ENCODE measurements at places on chromosomes 1 and 21.

GRCh38 chr1:116514708-116515525 is 55.9 kb downstream of the CD58 start:
- no peaks in the 10 kb centered on the region for H3K27me3 ChIP-seq
- H3K4me3 ChIP-seq, result no peak overlapping the region
- H3K36me3 ChIP-seq, result no peaks in the 10 kb centered on the region
- DNase-seq, result no peak
- H3K27ac ChIP-seq, result peak overlapping the region; percentile 51

- no peak overlapping the region for H3K4me3 ChIP-seq
- H3K27me3 ChIP-seq, result peaks cover 18% of the 10 kb centered on the region
- H3K36me3 ChIP-seq, result no peaks in the 10 kb centered on the region
- no peaks in the 10 kb centered on the region for H3K4me1 ChIP-seq
- no peak overlapping the region for H3K27ac ChIP-seq
Measured at GRCh38 chr1:203073469-203073868, 12.3 kb downstream of the MYOG start.

DNA sequence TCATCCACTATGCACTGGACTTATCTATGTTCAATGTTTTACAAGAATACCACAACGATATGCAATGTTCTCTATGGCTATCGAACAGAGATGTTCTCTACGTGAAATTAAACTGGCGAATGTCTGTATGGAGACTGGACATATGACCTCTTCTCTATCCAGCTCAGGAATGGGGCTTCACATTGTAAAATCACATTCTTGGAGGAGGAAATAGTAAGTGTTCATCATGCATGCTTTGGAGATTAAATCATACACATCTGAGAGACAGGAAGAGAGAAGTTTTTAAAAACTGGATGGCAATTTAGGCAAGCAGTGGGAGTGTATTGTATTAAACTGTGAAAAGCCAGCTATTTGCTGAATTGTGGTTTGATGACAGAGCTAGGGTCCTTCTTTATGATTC is 47.9 kb upstream of the RGL1 start:
- H3K4me1 ChIP-seq, result no peaks in the 10 kb centered on the region
- DNase-seq, result no peak
- no peak overlapping the region for H3K4me3 ChIP-seq
- no peak overlapping the region for H3K27ac ChIP-seq
- no peaks in the 10 kb centered on the region for H3K27me3 ChIP-seq
- H3K36me3 ChIP-seq, result no peaks in the 10 kb centered on the region

DNA sequence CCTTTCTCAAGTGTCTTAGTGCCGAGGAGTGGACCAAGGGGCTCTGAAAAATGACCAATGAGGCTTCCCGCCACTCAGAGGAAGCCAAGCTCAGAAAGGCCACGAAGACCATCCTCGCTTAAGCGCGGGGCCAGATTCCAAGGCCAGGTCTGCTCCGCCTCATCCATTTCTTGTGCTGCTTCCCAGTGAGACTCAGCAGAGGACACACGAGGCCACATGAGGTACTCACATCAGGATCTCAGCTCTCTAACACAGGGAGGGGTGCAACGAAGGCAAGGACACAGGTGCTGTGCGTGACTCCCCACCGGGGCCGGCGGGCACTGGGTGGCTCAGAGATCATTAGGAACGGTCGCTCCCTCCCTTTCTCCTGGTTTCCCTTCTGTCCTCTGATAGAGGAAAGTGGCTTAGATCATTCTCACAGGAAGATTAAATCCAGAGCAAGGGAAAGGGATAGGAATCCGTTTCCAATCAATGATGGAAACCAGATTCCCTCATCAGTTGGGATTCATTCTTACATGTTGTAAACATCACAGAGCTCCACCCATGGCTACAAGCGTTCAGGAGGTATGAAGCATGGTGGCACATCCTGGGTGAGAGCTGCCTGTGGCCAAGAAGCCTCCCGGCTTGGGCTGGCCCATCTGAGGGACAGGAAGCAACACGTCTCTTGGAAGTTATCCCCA is 46.7 kb downstream of the CAPZB start:
- H3K4me1 ChIP-seq, result peaks cover 12% of the 10 kb centered on the region
- H3K4me3 ChIP-seq, result no peak overlapping the region
- H3K36me3 ChIP-seq, result no peaks in the 10 kb centered on the region
- H3K27me3 ChIP-seq, result no peaks in the 10 kb centered on the region

- DNase-seq, result no peak
- H3K4me1 ChIP-seq, result no peaks in the 10 kb centered on the region
- H3K27ac ChIP-seq, result no peak overlapping the region
- H3K27me3 ChIP-seq, result no peaks in the 10 kb centered on the region
- H3K4me3 ChIP-seq, result no peak overlapping the region
Measured at GRCh38 chr1:35371506-35371905, 103.0 kb downstream of the ZMYM4 start.

- H3K36me3 ChIP-seq, result no peaks in the 10 kb centered on the region
- no peaks in the 10 kb centered on the region for H3K4me1 ChIP-seq
- H3K27me3 ChIP-seq, result no peaks in the 10 kb centered on the region
- no peak overlapping the region for H3K27ac ChIP-seq
Measured at GRCh38 chr1:5750186-5751162, 241.8 kb downstream of the NPHP4 start.

DNA sequence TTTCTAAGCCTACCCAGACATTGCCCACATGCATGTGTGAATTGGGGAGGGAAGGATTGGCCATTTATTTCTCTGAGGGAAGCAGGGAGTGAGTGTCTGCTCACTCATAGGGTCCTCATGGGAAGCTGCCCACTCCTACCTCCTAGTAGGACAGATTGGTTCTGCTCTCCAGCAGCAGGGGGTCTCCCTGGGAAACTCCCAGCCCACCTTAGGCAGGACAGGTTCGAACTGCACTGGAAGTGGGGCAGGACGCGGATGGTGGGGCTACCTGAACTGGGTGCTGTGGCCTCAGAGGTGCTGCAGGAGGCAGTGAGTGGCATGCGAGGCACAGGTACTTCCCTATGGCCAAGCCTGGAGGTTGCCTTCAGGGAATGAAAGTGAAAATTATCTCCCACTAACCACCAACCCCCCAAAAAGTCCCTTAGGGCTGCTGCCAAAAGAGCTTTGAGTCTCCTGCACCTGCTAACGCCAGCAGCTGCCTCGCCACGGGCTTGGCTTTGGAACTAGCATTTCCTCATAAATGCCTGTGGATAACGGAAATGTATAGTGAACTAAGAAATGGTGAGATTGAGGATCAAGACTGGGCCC is 157.0 kb upstream of the COA6 start:
- peaks cover 15% of the 10 kb centered on the region for H3K27me3 ChIP-seq
- peaks cover 4% of the 10 kb centered on the region for H3K4me1 ChIP-seq
- no peak overlapping the region for H3K4me3 ChIP-seq
- DNase-seq, result no peak
- no peak overlapping the region for H3K27ac ChIP-seq

DNA sequence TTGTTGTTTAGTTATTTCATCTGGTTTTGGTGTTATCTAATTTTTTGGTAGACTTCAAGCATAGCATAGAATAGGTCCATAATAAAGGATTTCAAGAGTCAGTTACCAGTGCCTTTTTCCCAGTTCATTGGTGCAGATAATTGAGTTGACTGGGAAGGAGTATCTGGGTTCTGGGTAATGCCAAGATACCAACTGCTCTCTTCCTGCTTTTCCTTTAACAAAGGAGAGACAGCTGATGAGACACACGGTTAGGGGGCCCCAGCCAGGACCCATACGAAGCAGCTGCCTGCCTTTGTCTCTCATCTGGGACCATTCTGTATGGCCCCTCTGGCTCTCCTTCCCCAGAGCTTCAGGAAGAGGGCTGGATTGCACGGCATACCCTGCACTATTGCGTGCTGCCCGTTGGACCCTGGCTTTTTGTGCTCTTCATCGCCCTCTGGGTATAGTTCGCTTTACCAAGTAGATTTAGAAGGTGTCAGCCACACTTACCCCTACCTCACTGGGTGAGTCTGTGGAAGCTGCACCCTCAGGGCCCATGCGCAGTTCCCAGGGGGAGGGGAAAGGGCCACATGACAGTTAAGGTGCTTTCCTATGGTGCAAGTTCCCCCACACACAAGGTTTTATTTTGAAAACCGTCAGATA is 7.0 kb downstream of the NAV1 start:
- H3K36me3 ChIP-seq, result no peaks in the 10 kb centered on the region
- no peak overlapping the region for H3K27ac ChIP-seq
- H3K27me3 ChIP-seq, result no peaks in the 10 kb centered on the region

DNA sequence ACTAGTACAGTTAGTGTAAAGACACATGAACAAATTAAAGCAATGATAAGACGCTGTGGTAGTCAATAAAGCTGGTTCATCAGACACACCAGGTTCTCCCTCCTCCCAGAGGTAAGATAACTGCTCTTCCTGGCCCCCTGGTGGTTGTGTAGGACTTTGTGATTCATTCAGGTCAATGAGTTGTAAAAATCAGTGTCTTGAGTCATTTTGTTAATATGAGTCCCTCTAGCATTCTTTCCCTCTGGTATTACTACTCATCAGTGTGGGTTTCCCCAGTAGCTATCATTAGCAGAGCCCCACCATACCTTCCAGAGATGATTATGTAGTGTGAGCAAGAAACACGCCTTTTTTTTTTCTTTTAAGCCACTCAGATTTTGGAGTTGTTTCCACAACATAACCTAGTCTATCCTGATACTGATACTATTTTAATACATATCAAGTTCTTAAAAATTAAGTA is 3.6 kb upstream of the SETDB1 start:
- no peaks in the 10 kb centered on the region for H3K36me3 ChIP-seq
- DNase-seq, result peak; percentile 88
- H3K27ac ChIP-seq, result no peak overlapping the region
- no peaks in the 10 kb centered on the region for H3K4me1 ChIP-seq
- no peak overlapping the region for H3K4me3 ChIP-seq

- no peak overlapping the region for H3K27ac ChIP-seq
- H3K4me3 ChIP-seq, result no peak overlapping the region
- no peaks in the 10 kb centered on the region for H3K27me3 ChIP-seq
Measured at GRCh38 chr1:32197074-32197473, 3.3 kb upstream of the CCDC28B start.

DNA sequence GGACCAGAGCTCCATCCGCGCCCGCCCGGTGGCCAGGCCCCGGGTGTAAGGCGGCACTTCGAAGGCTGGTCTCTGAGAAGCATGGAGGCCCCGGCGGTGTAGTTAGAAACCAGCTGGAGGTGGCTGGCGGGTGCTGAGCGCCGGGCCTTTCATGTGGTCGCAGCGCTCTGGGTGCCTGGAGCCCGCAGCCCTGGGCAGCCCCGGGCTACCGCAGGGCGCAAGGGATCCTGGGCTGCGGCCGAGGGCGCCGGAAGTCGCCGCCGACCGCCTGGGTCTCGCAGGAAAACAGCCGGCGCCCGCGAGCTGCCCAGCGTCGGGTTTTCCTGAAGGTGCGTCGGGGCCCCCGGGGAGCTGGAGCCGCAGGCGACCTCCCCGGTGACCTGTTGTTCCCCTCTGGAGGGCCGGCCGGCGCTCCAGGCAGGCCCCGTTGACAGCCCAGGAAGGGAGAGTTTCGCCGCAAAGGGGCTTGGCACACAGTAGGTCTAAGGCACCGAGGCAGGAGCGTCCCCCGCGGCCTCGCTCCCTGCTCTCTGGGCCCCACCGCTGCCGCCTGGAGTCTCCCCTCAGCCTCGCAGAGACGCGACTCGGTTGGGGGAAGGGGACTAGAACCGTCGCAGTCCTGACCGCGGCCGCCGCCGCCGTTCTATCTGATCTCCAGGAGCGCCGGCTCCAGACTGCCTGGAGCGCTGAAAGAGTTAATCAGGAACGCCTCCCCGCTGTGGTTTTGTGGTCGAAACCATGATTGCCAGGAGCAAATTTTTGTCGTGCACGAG is 2.7 kb downstream of the GRHL3 start:
- H3K4me3 ChIP-seq, result peak overlapping the region; percentile 58
- peaks cover 7% of the 10 kb centered on the region for H3K4me1 ChIP-seq
- peak; percentile 53 for DNase-seq
- no peaks in the 10 kb centered on the region for H3K36me3 ChIP-seq
- no peak overlapping the region for H3K27ac ChIP-seq

DNA sequence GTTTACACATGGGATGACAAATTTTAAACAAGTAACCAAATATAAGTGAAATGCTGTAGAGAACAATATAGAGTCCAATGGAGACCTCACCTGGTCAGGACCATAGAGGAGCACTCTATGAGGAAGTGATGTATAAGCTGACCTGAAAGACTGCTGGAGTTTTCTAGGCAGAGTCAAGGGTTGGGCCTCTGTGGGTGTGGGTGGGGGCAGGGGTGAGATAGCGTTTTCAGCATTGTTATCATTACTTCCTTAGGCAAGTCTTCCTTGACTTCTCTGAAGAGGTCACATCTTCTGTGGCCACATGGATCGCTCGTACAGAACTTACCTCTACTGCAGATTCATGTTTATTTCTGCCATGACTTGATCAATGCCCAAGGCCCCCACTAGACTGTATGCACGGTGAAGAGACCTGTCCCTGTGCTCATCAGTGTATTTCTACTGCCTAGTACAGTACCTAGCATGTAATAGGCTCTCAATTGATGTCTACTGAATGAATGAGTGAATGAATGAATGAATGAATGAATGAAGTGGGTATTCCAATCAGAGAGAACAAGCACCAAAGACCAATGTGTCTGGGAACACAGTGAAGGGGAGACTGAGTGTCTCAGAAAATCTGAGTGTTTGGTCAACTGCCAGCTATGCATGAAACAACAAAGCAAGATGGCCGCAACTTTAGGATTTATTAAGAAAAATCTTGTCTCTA is 116.5 kb downstream of the RNF220 start:
- no peak overlapping the region for H3K27ac ChIP-seq
- no peak overlapping the region for H3K4me3 ChIP-seq
- H3K27me3 ChIP-seq, result no peaks in the 10 kb centered on the region

GRCh38 chr1:167293057-167293456 is 72.4 kb downstream of the POU2F1 start:
- H3K27ac ChIP-seq, result no peak overlapping the region
- H3K4me3 ChIP-seq, result no peak overlapping the region

All from colonic mucosa (tissue), 4 donors.